ENCODE measurements at places on chromosomes 1 and 21. TPM values are rescaled to one million over a fixed set of nuclear protein-coding genes. Genes with fewer than 3 reads are reported as not detected.
A peak's percentile ranks its signal among the peaks of the same experiment; 100 is the strongest.

DNA sequence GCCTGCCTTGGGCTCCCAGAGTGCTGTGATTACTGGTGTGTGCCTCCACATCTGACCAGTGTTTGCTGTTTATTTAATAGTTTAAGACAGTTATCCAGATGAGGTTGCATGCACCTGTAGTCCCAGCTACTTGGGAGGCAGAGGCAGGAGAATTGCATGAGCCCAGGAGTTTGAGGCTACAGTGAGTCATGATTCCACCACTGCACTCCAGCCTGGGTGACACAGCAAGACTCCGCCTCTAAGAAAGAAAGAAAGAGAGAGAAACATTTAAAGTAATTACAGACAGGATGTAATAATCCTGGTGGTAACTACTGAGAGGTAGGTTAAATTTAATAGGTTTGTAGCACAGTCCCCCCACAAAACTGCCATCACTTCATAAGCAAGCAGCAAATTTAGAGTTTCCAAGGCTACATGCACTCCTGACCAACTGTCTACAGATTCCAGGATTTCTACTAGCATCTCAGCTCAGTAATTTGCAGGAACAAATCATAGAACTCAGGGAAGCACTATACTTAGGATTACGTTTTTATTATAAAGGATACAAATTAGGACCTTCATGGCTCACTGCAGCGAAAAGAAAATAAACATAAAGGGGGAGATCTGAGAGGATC is 89.6 kb downstream of the PKN2 start:
- no peak for DNase-seq

DNA sequence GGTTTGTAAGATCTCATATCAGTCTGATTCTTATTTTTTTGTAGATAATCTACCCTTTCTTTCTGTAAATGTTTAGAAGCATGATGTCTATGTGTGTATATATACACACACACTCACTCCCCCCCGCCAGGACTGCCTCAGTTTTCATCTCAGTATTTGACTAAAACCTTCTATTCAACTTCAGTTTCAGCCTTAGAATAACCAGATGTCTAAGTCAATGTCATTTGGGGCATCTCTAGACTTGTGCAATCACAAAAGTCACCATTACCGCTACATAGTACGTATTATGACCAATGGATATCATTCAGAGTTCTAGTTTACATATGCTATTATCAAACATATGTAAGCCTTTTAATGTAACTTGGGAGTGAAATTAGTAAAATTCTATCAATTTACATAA is 53.3 kb upstream of the BOLA1 start:
- no peak for DNase-seq

- no peak for DNase-seq
Measured at GRCh38 chr1:219505886-219506285, 107.0 kb downstream of the ZC3H11B start.

DNA sequence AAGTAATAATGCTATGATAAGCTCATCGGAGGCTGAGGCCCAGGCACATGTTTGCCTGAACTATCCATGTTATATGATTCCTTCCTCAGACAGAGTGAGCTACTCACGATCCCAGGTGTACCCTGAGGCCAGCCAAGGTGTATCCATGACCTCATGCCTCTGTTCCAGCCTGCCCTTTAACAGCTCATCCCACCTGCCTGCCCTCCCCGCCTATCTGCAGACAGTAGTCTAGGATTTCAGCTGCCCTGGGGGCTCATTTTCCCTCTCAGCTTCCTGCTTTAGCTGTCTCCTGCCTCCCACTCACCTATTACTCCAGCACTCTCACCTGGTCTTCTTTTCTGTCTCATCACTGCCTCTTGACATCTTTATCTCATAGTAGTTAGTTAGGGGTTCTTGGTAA is 1.9 kb upstream of the IL24 start:
- peak; percentile 36 for DNase-seq

Gene COL8A2
- 8.2 TPM for total RNA-seq

DNA sequence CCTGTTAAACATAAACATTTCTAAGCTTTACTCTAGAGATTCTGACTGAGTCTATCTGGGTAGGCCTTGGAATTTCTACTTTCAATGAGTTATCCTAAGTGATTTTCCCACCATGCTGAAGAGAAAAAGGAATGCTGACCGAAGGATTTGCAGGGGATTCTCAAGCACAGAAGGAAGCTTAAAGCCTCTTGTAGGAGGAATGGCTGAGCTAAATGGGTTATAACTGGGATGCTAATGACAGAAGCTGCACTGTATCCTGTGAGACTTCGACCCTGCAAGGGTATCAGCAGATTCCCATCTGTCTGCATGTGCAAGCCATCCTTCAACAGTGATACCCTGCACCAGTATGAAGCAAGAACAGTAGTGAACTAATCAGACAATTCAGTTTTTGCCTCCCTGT is 35.4 kb downstream of the SLC35D1 start:
- DNase-seq: no peak

DNA sequence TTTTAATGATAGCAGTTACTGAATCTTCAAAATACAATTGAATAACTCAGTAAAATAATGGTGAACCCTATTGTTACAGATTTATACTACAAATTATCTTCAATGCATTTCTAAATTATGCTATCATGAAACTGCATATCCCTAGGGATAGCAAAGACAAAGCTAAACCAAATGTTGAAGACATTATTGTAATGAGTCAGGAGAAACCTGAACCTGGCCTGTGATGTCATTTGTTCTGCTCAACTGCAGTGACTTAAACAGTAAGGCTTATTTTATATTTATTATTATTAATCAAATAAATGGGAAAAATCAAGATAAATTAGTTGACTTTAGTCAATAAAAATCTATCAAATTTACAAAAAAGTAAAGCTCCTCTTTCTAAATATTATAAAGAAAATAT is 100.3 kb downstream of the UCHL5 start:
- no peak for DNase-seq

- no peak for DNase-seq
Measured at GRCh38 chr1:167532964-167533824, 14.9 kb upstream of the CD247 start.

- DNase-seq: no peak
Measured at GRCh38 chr21:16633831-16634459, 878.9 kb upstream of the CXADR start.

DNA sequence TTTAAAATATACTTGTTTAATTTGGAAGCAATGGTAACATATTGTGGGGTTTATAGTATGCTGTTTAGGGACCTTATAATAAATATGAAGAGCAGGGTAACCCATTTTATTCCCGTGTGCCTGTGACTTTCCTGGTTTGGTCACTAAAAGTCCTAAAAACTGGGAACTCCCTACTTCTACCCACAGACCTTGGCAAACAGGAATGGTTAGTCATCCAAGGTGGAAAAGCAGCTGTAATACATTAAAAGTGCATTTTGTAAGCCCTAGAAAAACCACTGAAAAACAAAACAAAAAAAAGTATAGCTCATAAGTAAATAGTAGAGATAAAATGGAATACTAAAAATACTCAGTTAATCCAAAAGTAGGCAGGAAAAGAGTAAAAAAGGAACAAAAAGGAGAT is 538.9 kb downstream of the LMO4 start:
- DNase-seq: no peak

- no peak for DNase-seq
Measured at GRCh38 chr21:45973475-45974072, 8.0 kb upstream of the COL6A1 start.

DNA sequence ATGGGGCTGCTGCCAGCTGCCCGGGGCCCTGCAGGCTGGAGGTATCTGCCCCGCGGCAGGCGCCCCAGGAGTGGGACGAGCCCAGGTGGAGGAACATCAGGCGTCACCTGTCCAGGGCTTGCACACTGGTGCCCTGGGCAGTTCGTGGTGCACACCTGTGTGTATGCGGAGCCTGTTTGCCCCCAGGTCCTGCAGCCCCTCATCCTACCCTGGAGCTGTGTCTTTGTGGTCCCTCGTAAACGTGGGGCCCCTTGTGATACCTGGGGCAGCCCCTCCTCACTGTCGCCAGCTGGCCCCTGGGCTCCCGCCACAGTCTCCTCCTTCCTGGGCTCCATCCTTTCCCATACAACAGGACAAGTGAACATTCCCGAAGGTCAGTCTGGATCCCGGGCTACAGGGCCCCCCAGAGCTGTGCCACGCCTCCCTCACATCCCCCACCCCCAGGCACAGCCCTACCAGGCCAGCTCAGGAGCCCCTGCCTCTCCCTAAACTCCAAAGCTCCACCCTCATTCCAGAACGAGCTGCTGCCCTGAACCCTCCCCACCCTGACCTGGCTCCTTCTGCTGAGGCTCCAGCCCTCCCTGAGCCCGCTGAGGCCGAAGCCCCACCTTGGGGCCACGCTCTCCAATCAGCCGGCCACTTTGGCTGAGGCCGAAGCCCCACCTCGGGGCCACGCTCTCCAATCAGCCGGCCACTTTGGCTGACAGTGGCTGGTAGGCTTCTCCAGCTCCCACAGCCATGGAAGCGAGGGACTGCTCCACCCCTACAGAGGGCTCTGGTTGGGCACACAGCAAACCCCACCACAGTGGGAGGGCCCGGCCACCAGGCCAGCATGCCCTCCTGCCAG is 42.6 kb downstream of the UBE2G2 start:
- DNase-seq: peak; percentile 80

- no peak for DNase-seq
Measured at GRCh38 chr1:237852342-237852741, 38.4 kb downstream of the ZP4 start.

DNA sequence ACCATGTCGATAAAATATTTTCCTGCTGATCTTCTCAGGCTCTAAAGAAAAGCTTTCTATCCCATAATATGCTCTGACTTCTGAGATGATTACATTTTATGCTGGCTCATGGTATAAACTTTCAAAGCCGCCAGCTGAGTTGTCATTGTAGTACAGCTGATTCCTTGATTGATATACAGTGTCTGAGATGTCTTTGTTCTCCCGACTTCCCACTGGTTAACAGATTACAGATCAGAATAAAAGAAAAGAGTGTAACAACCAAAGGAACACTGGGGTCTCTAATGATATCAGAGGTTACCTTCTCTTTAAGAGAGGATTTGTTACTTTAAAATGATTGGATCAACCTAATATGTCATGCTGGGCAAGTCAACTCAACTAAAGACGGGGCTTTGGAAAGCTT is 485.4 kb upstream of the LRRC7 start:
- DNase-seq: no peak

Gene IGSF21
- not detected for total RNA-seq

GRCh38 chr1:113983826-113984225 is 4.6 kb downstream of the OLFML3 start:
- DNase-seq: no peak

- DNase-seq: peak; percentile 46
Measured at GRCh38 chr1:84605157-84605556, 30.9 kb upstream of the CTBS start.

Gene CNKSR1
- total RNA-seq: 1.1 TPM

GRCh38 chr1:38208716-38209632 is 162.4 kb upstream of the POU3F1 start:
- DNase-seq: no peak

- no peak for DNase-seq
Measured at GRCh38 chr1:196029410-196029809, 578.8 kb downstream of the KCNT2 start.

Gene ICOSLG
- 10.5 TPM for total RNA-seq

DNA sequence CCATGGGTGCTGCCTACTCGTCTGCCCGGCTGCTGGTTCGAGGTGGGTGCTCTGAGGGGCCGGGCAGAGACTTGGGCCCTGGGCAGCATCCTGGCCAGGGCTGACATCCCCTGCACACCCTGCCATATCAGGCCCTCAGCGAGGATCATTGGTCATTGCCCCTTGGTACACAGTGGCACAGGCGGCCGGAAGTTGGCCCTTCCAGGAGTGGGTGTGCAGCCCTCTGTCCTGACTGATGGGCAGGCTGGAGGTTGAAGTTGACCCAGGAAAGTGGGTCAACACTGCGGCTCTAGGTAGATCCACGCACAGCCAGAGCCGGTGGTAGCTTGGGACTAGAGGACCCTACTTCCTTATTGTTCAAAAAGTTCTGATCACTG is 72.9 kb downstream of the TRIM11 start:
- DNase-seq: peak; percentile 65

GRCh38 chr1:231040019-231040799 is at the start of gene FAM89A:
FAM89A (minus strand) TSS chr1:231040254; CDS start chr1:231040211, 43 bp downstream.
- DNase-seq: peak; percentile 86

DNA sequence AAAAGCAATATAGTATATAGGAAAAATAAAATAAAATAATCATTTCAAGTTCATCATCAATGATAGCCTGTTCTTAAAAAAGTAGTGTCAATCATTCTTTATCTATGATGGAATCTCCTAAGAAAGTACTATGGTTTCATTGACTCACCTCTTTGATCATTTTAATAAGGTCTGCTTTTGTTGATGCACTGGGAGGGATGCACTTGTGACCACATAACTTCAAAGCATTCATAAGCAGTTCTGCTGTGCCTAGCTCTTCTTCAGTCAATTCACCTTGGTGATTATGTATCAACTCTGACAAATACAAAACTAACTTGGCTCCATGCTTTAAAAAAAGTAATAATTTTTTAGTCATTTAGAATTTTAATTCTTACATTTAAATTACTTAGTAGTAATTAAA is 84.8 kb upstream of the GNG4 start:
- no peak for DNase-seq

Gene KDM5B
- total RNA-seq: 152 TPM

GRCh38 chr1:232226197-232226712 is 403.7 kb downstream of the SIPA1L2 start:
- no peak for DNase-seq

DNA sequence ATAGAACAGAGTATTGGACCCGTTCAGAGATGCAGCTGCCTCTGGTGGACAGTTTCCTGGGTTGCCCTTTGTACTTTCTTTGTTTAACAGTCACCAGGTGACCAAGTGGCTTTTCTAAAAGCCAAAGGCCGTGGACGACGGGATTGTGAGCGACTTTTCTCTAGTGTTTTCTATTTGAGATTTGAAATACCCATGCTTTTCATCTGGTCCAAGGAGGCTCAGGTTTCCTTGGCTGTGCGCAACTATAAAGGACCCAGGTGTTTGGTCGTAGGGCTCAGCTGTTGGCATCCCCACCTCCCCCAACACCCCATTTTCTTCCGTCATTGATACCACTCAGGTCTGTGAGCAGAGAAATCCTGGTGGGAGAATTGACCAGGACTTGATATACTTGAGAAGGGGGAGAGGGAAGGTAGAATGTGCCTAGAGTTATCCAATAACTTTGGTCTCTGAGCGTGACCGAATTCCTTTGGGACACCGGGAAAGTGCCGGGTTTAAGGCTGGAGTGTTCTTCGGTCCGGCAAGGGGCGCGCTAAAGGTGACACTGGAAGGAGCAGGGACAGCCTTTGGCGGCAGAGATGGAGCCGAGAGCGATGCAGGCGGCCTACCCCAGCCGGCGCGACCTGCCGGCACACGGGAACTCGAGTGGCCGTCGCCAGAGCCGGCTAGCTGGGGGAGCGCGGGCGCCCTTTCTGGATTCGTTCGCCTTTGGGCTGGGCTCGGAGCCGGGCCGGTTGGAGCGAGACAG is 83.4 kb upstream of the BMP8A start:
- DNase-seq: no peak

DNA sequence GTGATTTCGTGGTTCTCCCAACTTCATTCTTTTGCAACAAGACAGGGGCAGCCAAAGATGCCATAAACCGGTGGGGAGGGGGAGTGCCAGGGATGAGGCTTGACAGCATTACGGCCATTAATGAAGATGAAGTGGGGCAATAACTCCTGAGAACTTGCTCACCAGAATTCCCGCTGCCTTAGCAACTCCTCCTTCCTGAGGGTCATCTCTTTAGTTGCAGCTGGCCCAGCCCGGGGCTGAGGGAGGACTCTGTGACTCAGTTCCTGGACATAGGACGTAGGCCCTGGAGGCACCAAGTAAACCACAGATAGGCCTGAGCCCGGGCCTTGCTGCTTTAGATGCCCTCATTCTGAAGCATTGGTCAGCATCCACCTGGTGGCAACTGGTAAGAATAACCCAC is 330.2 kb downstream of the RRAGC start:
- DNase-seq: no peak

Gene RNU1-3
- total RNA-seq: 2,650 TPM

- no peak for DNase-seq
Measured at GRCh38 chr1:31062867-31063380, 2.6 kb downstream of the PUM1 start.

All from osteocyte (in vitro differentiated cells).